ENCODE measurements at places on chromosomes 6 and 20. TPM values are rescaled to one million over a fixed set of nuclear protein-coding genes. Genes with fewer than 3 reads are reported as not detected.

Gene COL19A1
- not detected for total RNA-seq

Gene TULP4
- total RNA-seq: 50.0 TPM

Gene EPB41L2
- 38.7 TPM for total RNA-seq

DNA sequence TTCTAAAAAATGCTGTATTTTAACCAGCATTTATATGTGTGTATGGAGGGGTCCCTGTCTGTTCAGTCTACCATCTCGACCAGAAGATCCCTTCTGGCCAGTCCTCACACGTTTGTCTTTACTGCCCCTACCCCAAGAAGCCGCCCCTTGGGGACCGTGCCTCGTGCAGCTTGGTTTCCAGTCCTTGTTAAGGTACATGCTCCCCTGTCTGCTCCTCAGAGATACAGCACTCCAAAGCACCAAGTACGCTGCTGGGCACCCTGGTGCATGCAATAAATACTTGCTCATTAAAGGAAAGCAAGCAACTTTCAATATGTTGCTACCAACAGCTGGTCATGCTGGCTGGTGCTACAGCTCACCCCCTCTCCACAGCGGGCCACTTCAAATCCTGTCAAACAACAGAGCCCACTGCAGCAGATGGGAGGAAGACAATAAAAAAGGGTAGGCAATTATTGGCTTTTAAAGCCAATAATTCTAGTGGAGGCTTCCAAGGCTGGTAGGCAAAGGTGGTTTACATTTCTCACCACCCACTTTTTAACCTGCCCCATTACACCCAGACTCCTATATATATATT lies 61.6 kb downstream of the PSMG4 start:
- DNase-seq: no peak

GRCh38 chr20:52383995-52384621 lies 192.5 kb upstream of the ZFP64 start:
- DNase-seq: no peak

- no peak for DNase-seq
Observed at GRCh38 chr6:99013661-99014060, 65.9 kb upstream of the FBXL4 start.

DNA sequence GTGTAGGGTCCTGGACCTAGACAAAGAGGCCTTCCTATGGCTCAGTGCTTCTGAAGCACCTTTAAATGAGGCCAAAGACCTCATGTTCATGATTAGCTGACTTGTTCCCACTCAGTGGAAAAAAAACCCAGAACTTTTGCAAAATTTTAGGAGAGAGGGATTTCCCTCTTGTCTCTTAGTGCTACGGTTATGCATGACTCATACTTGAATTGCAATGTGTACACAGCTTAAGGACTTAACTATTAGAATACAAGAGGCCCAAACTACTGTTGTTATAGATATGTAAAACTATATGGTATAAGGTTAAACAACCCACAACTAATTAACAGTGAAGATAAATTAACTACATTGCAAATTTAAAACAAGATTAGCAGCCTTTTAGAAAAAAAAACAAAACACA lies 32.3 kb upstream of the HLA-A start:
- DNase-seq: no peak

DNA sequence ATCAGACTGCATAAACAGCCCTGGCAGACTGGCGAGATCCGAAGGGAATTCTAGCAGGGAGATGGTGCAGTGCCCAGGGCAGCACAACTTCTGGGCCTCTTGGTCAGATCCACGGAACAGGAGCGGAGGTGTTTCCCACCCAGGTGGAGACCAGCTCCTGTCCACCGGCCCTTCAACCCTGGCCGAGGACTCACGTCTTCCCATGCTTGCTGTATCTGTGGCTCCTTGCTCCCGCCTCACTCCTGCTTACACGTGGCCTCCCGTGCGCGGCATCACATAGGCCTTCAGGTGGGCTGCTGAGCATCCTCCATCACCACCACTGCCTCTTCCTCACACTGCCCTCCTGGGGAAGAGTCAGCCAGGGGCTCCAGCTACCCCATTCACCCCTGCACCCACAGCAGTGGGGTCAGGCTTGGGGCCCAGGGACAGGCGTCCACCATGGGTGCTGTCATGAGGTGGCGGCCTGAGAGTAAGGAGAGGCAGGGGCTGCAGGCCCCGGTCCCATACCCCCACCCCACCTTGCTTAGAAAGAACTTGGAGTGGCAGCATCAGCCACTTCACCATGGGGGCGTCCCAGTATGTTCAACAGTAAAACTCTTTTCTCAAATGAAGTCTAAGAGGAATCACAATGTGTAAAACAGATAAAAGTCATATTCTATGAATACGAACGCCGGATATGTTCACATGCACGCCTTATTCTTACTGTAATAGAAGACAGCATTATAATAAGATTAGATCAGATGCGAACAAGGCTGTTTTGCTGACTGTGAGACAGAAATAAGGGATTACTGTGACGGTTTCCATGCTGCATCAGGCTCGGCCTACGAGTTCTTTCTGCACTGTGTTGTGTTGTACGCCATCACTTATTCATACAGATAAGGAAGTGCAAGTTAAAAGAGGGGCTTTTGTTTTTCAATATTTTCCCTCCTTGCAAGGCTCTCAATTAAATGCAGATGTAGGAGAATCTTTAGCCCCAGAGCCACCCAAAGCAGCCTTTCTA lies 165.4 kb downstream of the GRM4 start:
- DNase-seq: no peak

- no peak for DNase-seq
Observed at GRCh38 chr6:20574355-20574754, 40.1 kb downstream of the CDKAL1 start.
